Activated T-cell treated with anti-CD3 and anti-CD28 coated beads for 48 hours (primary cell): ENCODE measurements at places on chromosomes 5 and 9.

- no peak for DNase-seq
Observed at GRCh38 chr9:36566813-36567221, 5.9 kb upstream of the MELK start.

GRCh38 chr5:116572350-116573278 lies 2.0 kb downstream of the SEMA6A start:
- no peak for DNase-seq

DNA sequence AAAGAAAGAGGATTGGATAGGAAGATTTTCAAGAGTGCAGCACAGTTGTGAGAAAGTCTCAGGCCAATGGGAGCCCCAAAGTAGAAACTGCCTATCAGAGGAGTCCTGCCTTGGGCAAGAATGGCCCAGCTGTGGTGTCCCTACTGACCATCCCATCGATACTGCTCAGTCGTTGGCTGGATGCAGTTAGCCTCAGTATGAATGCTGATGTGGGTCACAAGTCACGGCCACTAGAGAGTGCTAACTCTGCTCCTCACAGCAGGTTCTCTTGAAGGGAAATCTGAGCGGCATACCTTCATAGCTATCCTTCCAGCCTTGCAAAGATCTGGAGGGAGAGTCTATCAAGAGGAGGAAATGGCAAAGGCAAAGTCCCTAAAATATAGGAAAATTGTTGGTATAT lies 11.6 kb upstream of the CETN3 start:
- no peak for DNase-seq

GRCh38 chr9:95666096-95666784 lies 149.5 kb upstream of the PTCH1 start:
- no peak for DNase-seq

DNA sequence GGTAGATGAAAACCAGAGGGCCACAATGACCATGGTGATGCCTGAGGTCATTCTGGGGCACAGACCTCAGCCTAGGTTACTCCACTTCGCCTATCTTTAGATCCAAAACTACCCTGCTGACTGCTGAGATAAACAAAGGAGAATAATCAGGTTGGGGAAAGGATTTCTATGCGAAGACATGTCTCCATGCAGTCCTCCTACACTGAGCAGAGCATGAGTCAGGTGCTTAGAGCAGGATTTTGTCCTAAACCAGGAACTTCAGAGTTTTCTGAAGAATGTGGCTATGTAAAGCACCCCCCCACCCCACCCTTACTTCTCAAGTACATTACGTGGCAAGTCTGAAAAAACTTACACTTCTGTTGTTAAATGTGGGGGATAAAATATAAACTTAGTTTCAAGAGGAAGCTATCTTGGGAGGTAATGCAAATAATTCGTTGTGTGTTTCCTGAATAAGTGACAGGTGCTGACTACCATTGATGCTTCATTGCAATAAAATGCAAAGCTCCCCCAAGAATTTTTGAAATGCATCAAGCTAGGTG lies 19.4 kb downstream of the PDCD1LG2 start:
- no peak for DNase-seq

DNA sequence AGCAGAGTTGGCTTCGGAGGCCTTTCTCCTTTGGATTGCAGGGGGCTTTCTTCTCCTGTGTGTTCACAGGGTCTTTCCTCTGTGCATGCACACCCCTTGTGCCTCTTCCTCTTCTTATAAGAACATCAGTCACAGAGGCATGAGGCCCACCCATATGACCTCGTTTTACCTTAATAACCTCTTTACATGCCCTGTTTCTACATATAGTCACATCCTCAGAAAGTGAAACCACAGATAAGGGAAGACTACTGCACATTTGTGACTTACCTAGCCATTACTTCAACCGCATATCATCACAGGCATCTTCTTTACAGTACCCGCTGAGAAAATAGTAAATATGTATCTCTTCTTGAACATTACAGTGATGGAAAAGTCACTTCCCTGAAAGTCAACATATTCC lies 204.9 kb upstream of the TARS1 start:
- DNase-seq, result no peak

- no peak for DNase-seq
Observed at GRCh38 chr9:18032636-18033035, 441.3 kb upstream of the ADAMTSL1 start.

DNA sequence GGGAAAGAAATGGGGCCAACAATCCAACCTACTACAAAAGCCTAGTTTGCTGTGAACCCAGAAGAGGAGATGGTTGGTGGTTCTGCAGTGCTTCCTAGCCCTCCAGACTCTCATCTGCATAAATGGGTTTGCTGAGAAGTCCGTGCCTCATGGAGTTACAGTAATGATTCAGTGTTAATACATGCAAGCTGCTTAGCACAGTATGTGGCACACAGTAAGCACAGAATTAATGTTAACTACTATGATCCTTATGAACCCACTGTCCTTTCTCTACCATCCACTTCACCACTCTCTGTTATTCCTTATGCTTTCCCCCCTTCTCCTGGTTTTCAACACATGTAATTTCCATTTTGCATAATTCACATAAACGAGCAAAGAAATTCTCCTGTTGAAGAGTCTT lies 100.0 kb downstream of the ACTBL2 start:
- no peak for DNase-seq

DNA sequence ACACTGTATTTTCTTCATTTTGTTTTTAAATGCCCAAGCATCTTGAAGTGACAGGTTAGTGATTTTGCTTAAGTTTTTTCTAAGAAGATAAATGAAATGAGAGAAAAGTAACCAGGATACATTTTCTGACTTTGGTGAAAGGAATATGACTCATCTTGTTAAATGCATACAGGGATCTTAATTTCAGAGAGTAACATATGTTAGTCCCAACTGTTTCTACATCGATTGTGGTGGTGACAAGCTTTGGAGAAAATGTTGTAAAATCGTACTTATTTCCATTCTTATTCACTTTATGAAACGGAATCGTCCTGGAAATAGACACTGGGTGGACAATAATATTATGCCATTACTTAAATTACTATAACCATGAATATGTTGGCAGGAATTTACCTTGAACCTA lies 107.5 kb downstream of the KCNN2 start:
- DNase-seq, result no peak

GRCh38 chr9:106980551-106981101 lies 117.7 kb downstream of the ZNF462 start:
- no peak for DNase-seq

DNA sequence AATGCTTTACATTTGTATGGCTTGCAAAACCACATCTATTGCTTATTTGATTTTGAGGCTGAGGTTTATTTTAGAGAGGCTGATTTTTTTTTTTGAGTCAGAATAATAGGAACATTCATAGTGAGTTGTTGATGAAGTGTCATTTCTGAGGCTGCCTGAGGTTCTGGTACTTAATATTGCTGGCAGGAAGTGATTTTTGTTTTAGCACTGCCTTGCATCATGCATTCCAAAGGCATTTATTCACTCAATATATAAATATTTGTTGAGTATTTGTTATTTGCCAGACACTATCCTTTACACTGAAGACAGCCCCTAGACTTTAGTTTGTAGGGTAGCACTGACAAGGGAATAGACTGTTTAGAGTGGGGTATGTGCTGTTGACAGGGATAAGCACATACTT lies 2.7 kb downstream of the RNF20 start:
- DNase-seq, result no peak

DNA sequence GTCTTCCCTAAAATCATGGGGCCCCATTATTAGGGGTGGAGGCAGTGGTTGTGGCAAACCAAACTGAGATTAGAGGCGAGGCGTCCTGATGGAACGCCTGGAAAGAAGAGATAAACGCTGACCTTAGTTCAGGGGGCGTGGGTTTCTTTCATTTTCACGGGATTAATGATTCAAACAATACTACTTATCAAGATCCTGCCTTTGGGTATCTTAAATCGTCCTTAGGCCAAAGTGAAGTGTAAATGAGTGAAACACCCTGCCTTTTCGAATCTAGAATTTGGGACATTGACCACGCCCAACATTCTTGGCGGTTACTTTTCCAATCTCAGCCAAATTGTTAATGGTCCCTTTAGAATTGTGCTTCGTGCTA lies 1.0 kb upstream of the UBTD2 start:
- peak; percentile 6 for DNase-seq
